ENCODE measurements at places on chromosomes 2 and 18.

DNA sequence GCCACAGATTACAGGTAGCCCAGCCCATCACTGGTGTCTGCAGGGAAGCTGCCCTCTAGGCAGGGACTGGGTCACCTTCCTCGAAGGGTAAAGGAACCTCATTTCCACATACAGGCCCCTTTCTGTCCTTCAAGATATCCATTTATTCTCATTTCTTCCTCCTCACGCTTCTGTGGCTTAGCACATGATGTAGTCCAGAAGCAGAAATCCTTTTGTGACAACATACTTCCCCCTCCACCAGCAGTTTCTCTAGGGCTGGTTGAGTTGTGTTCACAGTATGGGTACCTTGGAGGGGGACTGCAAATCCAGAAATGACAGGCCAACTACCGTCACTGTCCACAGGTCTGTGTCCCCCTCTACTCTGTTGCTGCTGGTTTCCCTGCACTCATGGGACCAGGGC lies 364.9 kb downstream of the ANAPC1 start:
- peaks cover 6% of the 10 kb centered on the region for H3K27me3 ChIP-seq
- no peak for DNase-seq
- no peaks in the 10 kb centered on the region for H3K36me3 ChIP-seq
- H3K4me3 ChIP-seq, result no peak overlapping the region

DNA sequence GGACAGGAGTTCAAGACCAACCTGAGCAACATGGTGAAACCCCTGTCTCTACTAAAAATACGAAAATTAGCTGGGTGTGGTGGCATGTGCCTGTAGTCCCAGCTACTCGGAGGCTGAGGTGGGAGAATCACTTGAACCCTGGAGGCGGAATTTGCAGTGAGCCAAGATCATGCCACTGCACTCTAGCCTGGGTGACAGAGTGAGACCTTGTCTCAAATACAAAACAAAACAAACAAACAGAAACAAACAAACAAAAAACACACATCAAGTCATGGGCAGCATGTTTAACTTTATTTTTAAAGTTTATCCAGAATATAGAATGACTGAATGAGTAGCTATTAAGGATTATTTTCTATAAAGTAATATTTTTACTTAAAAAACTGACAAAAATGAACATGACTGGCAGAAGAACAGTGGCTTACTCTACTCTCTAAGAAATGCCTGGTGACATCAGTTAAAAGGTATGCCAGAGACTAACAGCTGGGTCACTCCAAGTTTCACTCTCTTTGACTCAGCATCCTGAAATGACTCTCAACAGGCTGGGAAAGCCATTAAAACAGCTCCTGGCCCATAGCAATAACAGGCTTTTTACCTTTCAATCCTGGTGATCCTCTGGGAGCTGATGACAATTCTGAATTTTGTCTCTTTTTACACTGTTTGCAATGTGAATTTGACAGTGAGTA lies 281.6 kb upstream of the STON1 start:
- no peak overlapping the region for H3K4me3 ChIP-seq
- peaks cover 19% of the 10 kb centered on the region for H3K4me1 ChIP-seq
- no peaks in the 10 kb centered on the region for H3K27me3 ChIP-seq
- no peak overlapping the region for H3K27ac ChIP-seq
- peak; percentile 7 for DNase-seq

- H3K4me3 ChIP-seq, result peak overlapping the region; percentile 87
- H3K27me3 ChIP-seq, result no peaks in the 10 kb centered on the region
- peaks cover 8% of the 10 kb centered on the region for H3K36me3 ChIP-seq
These were observed 2.3 kb downstream of the PIKFYVE start for GRCh38 chr2:208268156-208268952.

- peaks cover 29% of the 10 kb centered on the region for H3K36me3 ChIP-seq
- no peak for DNase-seq
- H3K27ac ChIP-seq, result no peak overlapping the region
- H3K4me3 ChIP-seq, result no peak overlapping the region
- H3K27me3 ChIP-seq, result no peaks in the 10 kb centered on the region
These were observed 13.1 kb downstream of the TGIF1 start for GRCh38 chr18:3463051-3463450.

DNA sequence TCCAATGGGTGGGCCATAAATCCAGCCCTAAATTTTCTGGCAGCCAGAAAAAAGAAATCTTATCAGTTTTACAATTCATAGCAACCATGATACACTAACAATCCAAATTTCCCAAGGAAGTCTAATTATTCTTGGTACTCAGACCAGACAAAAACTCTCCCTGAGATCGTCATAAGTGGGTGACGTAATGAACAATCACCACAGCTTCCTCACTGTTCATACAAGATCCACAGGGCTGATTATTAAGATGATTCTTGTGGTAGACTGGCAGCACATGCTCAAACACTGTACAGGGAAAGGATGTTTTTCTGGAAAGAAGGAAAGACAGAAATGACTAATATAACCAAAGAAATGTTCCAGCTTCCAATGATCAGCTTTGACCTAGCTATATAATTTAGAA lies 178.3 kb upstream of the CRIM1 start:
- H3K4me1 ChIP-seq, result peaks cover 5% of the 10 kb centered on the region
- no peaks in the 10 kb centered on the region for H3K36me3 ChIP-seq
- H3K4me3 ChIP-seq, result no peak overlapping the region
- H3K27ac ChIP-seq, result no peak overlapping the region

DNA sequence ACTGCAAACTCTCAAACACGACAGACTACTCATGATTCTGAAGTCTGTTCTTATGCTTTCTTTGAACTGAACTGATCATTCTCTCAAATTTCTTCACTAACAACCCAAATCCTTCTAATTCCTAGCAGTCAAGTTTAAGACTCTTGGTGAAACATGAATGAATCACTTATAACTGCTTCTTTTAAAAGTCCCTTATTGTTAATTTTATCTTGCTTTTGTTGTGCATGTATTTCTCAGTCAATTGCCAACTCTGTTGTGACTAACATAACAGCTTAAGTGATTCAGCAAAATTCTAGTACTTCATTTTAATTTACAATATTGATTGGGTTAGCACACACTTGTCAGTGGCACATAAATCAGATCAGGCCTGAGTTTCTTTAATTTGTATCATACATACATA lies 357.0 kb upstream of the FSIP2 start:
- no peaks in the 10 kb centered on the region for H3K27me3 ChIP-seq
- no peaks in the 10 kb centered on the region for H3K4me1 ChIP-seq
- H3K36me3 ChIP-seq, result no peaks in the 10 kb centered on the region
- no peak overlapping the region for H3K27ac ChIP-seq
